ENCODE measurements at places on chromosomes 12 and 14. TPM values are rescaled to one million over a fixed set of nuclear protein-coding genes. Genes with fewer than 3 reads are reported as not detected.

GRCh38 chr14:64983439-64984310, 3.0 kb upstream of the FNTB start:
- DNase-seq: no peak

- peak; percentile 67 for DNase-seq
Measured at GRCh38 chr12:94561943-94562411, 88.4 kb downstream of the TMCC3 start.

DNA sequence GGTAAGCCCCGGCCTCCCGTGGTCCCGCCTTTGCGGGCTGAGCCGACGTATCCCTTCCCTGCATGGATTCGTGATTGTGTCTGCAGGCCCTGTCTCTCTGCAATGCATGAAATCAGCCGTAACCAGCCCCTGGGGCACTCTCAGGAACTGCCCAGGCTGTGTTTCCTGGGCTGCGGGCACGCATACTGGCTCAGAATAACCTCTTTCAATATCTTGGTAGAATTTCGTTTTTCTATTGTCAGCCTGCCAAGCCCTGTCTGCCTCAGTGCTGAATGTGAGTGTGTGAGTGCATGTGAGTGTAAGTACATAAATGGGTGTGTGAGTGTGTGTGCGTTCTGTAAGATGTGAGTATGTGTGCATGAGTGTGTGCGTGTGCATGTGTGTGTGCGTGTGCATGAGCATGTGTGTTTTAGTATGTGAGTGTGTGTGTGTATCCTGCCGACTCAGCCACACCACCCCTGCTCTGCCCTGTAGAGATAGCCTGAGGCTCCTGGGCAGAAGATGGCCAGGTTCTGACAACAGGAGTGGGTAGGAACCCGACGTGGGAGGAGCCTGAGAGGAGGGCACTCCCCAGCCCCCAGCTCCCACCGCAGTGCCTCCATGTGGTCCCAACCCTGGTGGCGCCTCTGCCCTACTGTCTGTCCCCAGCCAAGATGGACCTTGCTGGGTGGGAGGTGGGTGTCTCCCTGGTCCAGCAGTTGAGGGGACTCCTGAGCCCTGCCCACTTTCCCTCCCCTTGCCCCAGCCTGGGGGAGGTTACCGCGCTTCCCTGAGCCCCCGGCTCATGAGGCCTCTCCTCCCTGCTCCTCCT, 268.8 kb downstream of the ADGRD1 start:
- DNase-seq: no peak

GRCh38 chr12:76216585-76217472, 131.4 kb downstream of the BBS10 start:
- DNase-seq: no peak

Gene TAS2R42
- not detected for total RNA-seq
